Cerebellum (tissue), 4 donors: ENCODE measurements at places on chromosomes 1 and 21.

DNA sequence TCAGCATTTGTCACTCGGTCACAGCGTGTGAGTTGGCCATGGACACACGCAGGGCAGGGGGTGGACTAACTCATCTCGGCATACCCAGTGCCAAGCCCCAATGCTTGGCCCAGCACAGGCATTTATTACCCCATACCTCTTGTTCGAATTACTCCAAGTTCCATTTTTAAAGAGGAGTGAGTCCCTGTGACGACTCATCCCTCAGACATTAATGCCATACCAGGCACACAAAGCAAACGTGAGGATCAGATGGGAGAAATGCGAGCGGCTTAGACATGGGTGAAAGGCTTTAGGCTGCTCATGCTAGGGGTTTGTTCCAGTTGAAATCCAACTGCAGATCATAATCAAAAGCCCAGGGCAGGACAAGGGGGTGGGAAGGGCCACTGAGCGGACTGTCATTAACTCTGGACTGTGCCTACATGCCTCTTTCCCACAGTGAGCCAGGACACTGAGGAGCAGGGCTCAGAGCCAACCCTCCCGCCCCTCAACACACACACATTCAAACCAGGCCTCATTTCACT, 118.5 kb upstream of the NGF start:
- DNase-seq = no peak

- peak; percentile 61 for DNase-seq
Measured at GRCh38 chr1:61271412-61271789, 189.0 kb downstream of the NFIA start.

GRCh38 chr1:67146101-67146500, 11.3 kb upstream of the C1orf141 start:
- no peak for DNase-seq

DNA sequence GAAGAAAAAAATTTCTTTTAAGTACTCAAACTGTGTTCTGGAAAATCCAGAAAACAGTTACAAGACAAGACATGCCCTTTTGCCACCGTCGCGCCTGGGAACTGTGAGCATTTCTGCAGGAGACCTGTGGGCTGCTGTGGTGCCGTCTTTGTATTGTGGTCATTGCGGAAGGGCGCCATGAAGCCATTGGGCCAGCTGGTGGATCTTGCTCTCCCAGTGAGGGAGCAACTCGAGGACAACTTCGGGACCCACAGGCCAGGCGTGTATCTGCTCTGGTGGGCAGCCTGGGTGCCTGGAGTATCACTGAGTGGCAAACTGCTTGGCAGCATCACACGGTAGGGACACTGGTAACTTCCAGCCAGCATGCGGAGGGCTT, 3.8 kb upstream of the THEMIS2 start:
- no peak for DNase-seq
